ENCODE measurements at places on chromosomes 1 and 21.

GRCh38 chr1:203756036-203756435 lies 8.9 kb upstream of the LAX1 start:
- no peak for DNase-seq

DNA sequence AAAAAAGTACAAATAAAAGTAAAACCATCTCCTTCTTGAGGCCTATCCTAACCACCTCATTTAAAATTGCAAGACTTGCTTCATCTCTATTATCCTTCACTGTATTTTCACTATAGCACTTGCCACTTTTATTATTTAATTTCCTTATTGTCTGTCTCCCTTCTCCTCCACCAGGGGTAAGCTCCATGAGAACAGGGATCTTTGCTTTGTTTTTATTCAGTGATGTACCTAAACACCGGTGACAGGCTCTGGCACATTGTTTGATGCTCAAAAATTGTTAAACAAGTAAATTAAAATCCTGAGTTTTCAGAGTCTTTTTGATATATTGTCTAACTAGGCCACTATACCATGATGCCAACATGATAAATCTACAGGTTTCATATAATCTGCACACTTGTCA lies 17.2 kb upstream of the SPEN start:
- DNase-seq, result no peak

GRCh38 chr1:180939711-180940103 lies 27.0 kb downstream of the KIAA1614 start:
- no peak for DNase-seq

DNA sequence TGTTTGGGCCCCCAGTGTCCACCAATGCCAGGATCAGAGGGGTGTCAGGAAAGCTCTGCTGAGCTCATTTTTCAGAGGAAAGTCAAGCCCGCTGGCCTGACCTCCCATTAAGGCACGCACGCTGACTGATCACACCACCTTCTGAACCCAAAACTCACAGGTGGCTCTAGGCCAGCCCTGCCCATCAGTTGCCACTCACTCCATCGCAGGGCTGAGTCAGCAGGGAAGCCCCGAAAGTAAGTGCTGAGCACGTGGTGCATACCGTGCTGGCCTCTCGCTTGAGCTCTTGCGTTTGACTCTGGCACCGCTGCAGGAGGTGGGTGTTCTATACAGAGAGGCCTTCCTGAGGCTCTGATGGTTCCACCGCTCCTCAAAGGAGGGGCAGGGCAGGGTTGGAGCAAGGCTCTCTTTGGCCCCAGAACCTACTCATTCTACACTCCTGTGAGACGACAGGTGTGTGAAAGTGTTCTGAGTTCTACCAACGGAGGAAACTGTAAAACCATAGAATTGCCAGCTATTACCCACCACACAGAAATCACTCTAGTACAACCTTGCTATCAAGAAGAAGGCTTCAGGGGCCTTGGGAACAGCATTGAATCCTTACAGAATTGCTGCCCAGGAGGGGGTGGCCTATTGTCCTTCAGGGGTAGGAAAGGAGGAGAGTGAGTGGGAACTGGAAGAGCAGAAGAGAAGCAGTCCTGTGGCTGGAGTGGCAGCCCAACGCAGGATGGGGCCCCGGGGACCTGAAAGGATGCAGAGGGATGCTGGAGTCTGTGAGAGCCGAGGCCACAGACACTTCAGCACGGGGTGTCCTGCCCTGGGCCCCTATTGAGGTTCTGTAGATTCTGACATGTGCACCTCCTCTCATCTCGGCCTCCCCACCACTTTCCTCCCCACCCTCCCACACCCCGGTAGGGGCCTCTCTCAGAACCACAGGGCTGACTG lies 214.7 kb upstream of the EDN2 start:
- DNase-seq, result no peak

DNA sequence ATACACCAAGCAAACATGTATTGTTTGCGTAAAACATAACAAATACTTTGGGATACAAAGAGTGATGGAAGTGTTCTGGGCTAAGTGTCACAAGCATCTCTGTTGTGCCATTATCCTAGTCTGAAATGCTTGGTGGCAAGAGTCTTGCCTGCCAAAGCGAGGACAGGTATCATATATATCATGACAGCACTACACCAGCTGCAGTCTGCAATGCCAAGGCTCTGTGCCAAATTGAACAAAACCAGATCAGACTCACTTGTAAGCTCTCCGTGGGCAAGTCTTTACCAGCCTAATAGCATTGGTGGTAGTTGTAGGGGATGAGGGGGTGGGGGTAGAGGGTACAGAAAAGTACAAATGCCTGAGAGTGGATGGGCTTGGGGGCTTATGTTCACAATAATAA lies 119.2 kb downstream of the RWDD3 start:
- DNase-seq, result no peak

- DNase-seq, result no peak
Observed at GRCh38 chr1:30684881-30685795, 38.2 kb downstream of the MATN1 start.

DNA sequence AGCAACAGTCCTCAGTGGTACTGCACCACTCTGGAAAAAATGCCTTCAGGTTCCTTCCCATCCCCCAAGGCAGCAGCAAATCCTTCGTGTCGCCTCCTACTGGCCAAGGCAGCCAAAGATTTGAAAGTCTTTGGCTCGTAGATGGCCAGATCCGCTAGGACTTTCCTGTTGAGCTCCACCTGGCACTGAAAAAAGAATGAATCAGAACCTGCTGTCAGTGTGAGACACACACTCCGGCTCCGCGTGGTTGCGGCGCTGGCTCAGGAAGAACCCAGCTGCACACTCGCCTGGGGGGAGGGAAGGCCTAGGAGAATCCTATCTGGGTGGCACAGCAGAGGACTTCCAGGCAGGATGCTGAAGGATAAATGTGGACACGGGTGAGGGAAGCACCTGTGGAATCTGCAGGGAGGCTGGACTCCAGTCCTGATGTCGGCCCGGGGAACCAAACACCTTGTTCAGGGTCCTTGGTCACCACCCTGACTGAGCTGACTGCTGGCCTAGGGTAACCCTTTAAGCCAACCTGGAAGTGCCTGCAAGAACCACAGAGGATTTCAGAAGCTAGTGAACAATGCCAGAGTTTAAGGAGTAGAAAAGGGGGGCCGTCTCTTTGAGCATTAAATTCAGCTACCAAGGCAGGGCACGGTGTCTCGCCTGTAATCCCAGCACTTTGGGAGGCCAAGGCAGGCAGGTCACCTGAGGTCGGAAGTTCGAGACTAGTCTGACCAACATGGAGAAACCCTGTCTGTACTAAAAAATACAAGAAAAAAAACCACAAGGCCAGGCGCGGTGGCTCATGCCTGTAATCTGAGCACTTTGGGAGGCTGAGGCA lies 3.2 kb upstream of the CCNL2 start:
- DNase-seq, result no peak

DNA sequence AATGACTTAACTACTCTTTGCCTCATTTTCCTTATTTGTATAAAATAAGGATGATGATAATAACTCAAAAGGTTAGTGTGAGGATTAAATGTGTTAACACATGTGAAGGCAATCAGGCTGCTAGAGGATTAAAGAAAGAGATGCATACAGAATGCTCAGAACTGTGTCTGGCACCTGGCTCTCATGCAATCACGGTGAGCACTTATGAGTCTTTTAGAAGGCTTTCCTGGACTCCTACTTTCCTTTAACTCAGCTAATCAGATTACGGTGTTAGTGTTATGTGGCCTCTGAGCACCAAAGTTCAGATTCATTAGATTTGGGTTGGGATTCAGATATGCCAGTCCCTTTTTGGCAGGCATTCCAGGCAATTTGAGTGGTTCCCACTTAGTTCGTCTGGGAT lies 311.6 kb upstream of the USP24 start:
- no peak for DNase-seq

DNA sequence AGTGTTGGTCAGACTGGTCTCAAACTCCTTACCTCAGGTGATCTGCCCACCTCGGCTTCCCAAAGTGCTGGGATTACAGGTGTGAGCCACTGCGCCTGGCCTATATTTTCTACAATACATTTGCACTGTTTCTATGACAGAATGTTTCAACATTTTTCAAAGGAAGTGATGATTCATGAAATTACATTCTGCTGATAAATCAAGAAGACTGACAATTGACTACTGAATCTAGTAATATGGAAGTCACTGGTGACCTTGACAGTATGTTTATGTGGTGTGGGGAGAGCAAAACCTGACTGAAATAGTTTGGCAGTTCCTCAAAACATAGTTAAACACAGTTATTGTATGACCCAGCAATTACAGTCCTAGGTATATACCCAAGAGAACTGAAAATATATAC lies 18.1 kb downstream of the LRIF1 start:
- no peak for DNase-seq

- peak; percentile 66 for DNase-seq
Observed at GRCh38 chr1:31811605-31812004, 4.2 kb downstream of the SPOCD1 start.

GRCh38 chr1:66533804-66534740 lies at the start of gene SGIP1:
Gene SGIP1 (plus strand): TSS chr1:66534153. CDS start chr1:66534359, 206 bp downstream.
- DNase-seq, result peak; percentile 43

- no peak for DNase-seq
Observed at GRCh38 chr21:40923901-40924300, 76.9 kb upstream of the DSCAM start.

GRCh38 chr1:209497729-209498128 lies 85.8 kb upstream of the CAMK1G start:
- no peak for DNase-seq

DNA sequence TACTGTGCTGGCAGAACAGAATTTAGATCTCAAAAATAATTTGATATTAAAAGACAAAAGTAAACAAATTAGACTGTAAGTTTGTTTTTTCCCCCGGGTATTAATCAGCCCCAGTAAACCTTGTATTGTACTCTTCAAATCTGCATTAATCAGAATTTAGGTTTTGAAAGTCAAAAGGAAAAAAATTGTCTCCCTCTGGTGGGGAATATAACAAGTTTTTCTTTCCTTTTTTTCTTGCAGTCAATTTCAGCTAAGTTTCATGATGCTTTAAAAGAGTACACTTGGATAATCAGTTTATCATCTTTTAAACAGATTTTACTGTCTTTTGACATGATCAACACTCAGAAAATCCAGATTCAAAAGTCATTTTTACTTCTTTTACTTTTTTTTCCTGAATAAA lies 134.5 kb upstream of the PKN2 start:
- DNase-seq, result peak; percentile 25

DNA sequence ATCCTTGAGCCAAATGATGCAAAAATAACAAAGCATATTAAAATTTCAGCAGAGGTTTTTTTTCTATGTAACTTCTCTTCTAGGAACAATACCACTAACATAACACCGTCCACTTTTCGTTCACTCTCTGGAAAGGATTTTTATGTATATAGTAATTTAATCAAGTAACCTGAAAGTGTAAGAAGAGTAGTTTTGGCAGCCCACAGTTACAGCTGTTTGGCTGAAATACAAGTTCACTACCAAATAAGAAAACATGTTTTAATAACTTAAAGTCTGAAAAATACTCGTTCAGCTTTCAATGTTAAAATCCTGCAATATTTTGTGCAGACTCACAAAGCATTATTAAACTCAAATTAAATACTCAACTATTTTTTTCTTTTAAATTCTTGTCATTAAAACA lies 896.8 kb upstream of the ADGRL4 start:
- DNase-seq, result no peak

GRCh38 chr21:28068455-28069358 lies 924.0 kb downstream of the LTN1 start:
- DNase-seq, result peak; percentile 91

DNA sequence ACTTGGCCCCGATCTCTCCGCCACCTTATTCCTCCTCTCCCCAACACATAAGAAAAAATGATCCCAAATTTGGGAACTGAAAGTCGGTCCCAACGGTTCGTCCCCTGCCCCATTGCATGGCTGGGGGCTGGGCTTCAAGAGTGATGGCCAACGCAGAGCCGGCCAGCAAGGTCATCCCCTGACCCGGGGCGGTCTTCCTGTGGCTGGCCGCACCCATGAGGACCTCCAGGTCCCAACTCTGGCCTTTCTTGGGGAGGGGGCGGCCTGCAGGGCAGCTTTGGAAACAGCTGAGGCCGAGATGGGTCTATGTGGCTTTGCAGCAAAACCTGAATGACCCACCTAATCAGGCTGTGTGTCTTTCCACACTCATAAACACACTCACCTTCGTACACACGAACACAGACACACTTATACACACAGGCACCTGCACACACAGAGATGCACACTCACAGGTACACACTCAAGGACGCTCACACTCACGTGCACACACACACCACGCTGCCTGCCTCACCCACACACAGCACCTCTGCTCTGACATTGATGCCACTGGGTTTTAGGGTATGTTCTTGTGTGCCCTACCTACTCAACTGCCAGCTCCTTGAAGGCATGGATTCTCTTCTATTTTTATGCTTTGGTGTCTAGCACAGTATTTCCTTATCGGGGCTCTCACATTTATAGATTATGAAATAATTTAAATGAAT lies 562 bp downstream of the DYNLT5 start:
- no peak for DNase-seq

DNA sequence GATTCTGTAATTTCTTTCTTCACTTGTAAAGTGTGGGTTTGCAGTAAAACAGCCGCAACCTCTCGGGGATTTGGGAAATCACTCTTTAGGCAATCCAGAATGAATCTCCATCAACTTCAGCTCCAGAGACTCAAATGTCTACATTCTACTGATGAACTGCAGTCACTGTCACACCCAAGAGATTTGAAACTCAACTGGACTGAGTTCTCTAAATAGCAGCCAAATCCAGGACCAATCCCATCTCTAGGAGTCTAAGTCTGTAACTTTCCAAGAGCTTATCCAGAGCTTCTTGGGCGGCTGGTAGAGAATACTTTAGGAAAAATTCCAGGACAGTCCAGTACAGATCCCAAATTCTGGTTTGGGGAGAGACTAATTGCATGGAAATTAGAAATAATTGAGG lies 62.9 kb downstream of the ADAMTS1 start:
- peak; percentile 88 for DNase-seq

DNA sequence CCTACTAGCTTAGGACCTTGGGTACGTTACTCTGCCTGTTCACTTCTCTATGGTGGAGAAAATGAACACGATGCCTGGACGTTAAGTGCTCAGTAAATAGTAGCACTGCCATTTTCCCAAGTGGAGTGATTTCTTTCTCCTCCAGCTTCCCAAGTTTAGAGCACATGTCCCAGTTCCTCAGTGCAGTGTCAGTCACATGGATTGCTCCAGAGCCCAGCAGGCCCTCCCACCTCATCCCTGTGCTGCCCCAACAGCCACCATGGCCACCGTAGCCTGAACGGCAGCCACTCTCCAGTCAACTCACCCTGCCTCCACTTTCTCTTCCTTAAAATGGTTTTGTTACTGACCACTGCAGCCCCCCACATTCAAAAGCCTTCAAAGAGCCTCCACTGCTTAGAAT lies 8.5 kb downstream of the STMN1 start:
- DNase-seq, result no peak

GRCh38 chr1:66182551-66183178 lies 351.3 kb upstream of the SGIP1 start:
- peak; percentile 16 for DNase-seq

DNA sequence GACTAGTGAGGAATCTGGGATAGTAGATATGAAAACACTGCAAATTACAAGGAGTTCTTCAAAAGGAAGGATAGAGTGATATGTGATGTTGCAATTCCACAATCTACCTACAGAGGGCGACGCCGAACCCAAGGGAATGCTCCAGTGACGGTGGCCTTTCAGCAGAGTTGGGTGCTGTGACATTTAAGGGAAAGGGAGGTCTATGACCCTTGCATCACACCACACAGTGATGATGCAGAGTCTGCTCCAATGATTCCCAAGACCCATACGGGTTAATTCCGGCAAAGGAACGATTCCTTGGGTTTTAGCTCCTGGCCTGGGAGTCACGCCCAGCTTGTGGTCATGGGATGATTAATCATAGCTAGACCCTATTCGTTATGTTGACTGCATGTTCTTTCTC lies 123.0 kb upstream of the IGSF21 start:
- DNase-seq, result no peak

GRCh38 chr21:42012763-42013329 lies 2.7 kb upstream of the ZBTB21 start:
- no peak for DNase-seq

- peak; percentile 83 for DNase-seq
Observed at GRCh38 chr1:93845538-93846205, 33.3 kb downstream of the DNTTIP2 start.
